ENCODE measurements at places on chromosomes 5 and 9. TPM values are rescaled to one million over a fixed set of nuclear protein-coding genes. Genes with fewer than 3 reads are reported as not detected.

- H3K27ac ChIP-seq = no peak overlapping the region
- H3K4me3 ChIP-seq = no peak overlapping the region
Observed at GRCh38 chr5:370311-370958, 48.9 kb downstream of the AHRR start.

GRCh38 chr5:161086461-161086860 lies 234.4 kb upstream of the ATP10B start:
- no peak for DNase-seq
- no peaks in the 10 kb centered on the region for H3K27me3 ChIP-seq
- no peak overlapping the region for H3K27ac ChIP-seq
- no peaks in the 10 kb centered on the region for H3K4me1 ChIP-seq
- H3K36me3 ChIP-seq = no peaks in the 10 kb centered on the region
- no peak overlapping the region for H3K4me3 ChIP-seq

- no peak overlapping the region for H3K4me3 ChIP-seq
- no peaks in the 10 kb centered on the region for H3K27me3 ChIP-seq
- DNase-seq = no peak
- no peaks in the 10 kb centered on the region for H3K36me3 ChIP-seq
Observed at GRCh38 chr5:57505272-57506200, 22.9 kb upstream of the ACTBL2 start.

DNA sequence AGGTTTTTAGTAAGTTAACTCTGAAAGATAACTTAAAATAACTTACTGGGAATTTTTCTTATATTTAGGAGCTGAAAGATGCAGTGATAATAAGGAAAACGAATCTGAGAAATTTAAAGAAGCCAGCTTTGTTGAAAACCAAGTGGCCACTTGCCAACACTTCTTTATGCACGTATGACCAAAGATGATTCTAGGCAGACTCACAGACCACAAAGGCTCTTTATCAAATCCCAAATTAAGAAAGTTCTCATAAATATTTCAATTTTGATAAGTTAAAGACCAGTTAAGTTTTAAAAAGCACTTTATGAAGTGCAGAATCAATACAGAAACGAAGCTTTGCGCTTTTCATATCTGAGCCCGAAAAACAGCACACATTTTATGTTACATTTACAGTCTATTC lies 1.5 kb downstream of the AFF4 start:
- peaks cover 25% of the 10 kb centered on the region for H3K4me1 ChIP-seq
- peaks cover 8% of the 10 kb centered on the region for H3K36me3 ChIP-seq
- DNase-seq = no peak
- H3K27ac ChIP-seq = peak overlapping the region; percentile 97

DNA sequence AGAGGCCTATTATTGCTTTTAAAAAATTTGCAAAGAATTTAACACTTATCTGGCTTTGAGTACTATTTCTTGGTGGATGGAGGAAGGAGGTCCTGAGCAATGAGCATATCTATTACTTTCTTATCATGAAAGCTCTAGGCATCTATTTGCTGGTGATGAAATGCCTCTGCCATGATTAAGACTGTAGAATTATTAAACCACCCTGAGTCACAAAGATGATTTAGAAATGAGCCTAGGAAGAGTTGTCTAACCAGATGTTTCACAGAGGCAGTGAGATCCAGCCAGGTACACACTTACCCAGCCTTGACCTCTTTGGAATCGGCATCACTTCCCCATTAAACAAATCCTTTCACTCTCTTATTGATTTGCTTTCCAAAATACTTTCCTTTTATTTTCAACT lies 304.4 kb upstream of the KIF2A start:
- no peak overlapping the region for H3K27ac ChIP-seq
- H3K4me1 ChIP-seq = no peaks in the 10 kb centered on the region
- no peak for DNase-seq

The SOHLH1 gene
- total RNA-seq = not detected

All from tibial nerve (tissue), 4 donors.